ENCODE measurements at places on chromosomes 12 and 14.

- DNase-seq, result no peak
Observed at GRCh38 chr14:24234095-24235005, 1.6 kb downstream of the GMPR2 start.

- DNase-seq, result no peak
Observed at GRCh38 chr14:71956920-71957563, 24.8 kb downstream of the RGS6 start.

- no peak for DNase-seq
Observed at GRCh38 chr12:6154730-6155459, 30.4 kb upstream of the VWF start.

DNA sequence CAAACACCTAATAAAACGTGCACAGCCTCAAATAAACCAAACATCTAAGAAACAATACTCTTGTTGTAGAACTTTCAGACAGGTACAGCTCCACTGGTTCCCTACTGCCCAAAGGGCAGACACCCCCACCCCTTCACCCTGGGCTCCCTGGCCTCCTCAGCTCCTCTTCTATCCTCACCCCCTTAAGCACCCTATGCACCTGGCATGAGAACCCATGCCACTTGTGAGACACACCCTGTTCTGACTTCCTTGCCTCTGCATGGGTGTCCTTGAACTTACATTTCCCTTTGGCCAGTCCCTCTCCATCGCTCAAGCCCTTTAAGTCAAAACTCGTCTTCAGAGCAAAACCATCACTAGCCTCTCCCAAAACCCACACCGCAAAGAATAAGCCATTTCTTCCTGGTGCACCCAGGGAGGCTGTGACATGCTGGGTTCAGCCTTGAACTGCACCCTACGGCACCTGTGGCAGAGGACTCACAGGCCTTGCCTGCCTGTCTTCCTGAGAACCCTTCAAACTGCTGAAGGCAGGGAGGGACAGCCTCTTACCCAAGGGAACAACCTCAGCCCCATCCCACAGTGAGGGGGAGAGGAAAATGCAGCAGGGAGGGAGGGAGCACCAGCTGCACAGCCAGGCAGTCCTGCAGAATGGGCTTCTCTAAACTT lies 12.6 kb upstream of the ACTR6 start:
- no peak for DNase-seq

GRCh38 chr12:41981758-41982157 lies 162.9 kb downstream of the GXYLT1 start:
- no peak for DNase-seq

DNA sequence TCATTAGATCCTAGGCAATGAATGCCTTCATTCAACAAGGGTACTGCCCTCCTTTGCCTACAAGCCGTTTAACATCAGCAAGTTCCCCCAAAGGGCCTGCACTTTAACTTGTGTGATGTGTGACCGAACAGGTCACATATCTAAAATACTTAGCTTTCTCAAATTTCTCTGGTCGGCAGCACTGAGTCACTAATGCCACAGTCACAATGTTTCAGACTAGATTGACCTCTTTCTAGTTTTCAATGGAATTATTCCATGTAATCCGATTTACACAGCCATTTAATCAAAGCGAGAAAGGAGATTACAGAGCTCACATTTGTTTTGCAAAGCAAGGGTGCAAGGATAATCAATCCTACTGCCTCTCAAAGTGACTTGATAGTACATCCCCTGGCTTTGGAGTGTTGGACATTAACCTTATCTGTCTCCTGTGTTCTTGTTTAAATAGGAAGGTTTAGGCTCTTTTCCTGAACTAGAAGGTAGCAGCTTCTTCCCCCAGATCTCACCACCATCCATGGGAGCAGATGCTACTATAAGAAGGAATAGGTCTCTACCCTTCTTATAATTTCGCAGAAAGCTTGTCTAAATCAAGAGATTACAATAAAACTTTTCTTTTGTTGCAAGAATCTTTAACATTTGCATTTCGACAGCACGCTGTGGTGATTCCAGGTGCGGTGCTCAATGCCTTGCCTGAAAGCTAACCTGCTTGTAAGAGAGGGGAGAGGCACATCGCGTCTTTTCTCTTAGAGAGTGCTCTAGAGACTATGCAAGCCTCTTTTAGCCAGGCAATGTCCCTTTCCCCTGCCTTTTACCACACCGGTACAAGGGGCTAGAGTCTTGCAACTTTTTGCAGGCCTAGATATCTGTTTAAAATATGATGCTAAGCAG lies 1.8 kb downstream of the KITLG start:
- DNase-seq, result no peak

DNA sequence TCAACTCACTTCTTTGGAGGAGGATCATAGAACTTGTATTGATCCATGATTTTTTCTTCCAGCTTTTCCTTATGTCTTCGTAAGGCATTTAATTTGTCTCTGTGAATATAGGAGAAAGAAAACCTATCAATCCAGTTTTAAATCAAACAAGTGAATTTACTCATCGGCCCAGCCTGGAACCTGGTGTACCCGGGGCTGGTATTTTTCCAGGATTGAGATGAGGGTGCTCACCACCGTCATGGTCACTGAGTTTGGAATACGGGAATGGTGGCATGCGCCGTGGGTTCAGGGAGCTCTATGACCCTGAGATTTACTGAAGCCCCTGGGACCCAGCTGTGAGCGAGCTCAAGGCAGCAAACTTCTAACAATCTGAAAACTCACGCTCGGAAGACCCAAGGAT lies 46.5 kb upstream of the GPR68 start:
- no peak for DNase-seq

- no peak for DNase-seq
Observed at GRCh38 chr14:22088614-22089342, 415.2 kb upstream of the OR4E1 start.

DNA sequence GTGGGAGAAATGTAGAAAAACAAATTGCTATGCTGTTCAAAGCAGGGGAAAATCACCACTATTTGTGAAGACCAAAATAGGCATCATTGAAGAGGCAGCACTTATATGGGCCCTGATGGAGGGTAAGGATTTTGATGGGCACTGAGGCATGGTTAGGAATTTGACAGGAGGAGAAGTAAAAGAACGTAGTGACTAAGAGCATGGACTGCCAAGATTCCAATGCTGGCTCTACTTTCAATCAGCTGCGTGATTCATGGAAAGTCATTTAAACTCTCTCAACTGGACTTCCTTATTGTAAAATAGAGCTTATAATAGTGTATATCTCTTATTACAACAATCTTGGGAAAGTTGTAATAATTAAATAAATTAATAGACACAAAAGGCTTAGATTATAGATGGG lies 267.7 kb upstream of the G2E3 start:
- DNase-seq, result no peak

- DNase-seq, result no peak
Observed at GRCh38 chr12:109586385-109587296, 13.0 kb downstream of the MVK start.

DNA sequence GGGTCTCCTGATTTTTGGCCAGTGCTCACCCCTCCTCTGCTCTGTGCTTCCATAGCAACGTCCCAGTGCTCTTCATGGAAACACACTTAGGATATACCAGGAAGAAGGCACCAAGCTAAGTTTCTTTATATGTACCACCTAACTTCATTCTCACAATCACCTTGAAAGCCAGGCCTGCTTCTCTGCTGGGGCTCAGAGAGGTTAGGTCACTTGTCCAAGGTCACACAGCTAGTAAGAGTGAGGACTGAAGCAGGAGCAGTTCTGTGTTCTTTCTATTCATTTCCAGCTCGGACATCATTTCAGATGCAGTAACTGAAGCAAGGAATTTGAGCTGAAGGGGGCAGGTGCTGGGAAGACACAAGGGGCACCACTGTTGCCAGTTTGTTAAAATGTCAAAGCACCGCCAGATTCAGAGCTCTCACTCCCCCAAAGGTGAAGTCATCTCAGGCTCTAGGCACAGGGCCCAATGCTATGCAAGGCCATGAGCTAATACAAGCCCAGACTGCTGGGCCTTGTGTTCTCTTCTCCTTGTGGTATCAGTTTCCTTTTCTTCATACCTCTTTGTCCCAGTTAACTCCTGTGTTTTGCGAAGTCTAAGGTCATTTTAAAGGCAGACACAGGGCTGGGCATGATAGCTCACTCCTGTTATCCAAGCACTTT lies 19.7 kb upstream of the YY1 start:
- no peak for DNase-seq

DNA sequence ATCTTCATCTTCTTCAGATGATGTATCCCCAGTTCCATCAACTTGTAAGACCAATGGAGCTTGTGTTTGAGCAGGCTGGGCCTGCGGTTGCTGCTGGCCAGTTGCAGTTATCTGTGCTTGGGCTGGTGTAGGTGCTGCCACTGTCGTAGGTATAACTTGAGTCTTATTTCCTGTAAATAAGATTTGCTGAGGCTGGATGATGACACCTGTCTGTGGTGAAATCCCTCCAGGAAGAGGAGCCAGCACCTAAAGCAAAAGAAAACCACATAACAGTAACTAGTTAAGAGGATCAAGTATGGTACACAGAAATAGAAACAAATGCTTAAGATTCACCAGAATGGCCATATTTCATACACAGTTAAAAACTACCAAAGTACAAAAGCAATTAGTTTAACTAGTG lies 28.2 kb downstream of the GTF2A1 start:
- no peak for DNase-seq

GRCh38 chr12:14310866-14311265 lies 54.6 kb upstream of the ATF7IP start:
- no peak for DNase-seq

GRCh38 chr14:105184461-105184860 lies 3.3 kb upstream of the NUDT14 start:
- DNase-seq, result no peak

- DNase-seq, result no peak
Observed at GRCh38 chr14:103476065-103476464, 46.6 kb downstream of the CKB start.

- no peak for DNase-seq
Observed at GRCh38 chr12:66587912-66588311, 91.0 kb downstream of the GRIP1 start.

GRCh38 chr12:125262851-125263250 lies 197.6 kb downstream of the AACS start:
- DNase-seq, result no peak

- no peak for DNase-seq
Observed at GRCh38 chr14:105838107-105838506, 311.7 kb downstream of the TMEM121 start.

- no peak for DNase-seq
Observed at GRCh38 chr12:18430425-18431048, 169.2 kb downstream of the PIK3C2G start.

- peak; percentile 81 for DNase-seq
Observed at GRCh38 chr14:54565785-54566409, 1.0 kb upstream of the SAMD4A start.

- DNase-seq, result no peak
Observed at GRCh38 chr12:82682326-82682725, 4.4 kb upstream of the TMTC2 start.

DNA sequence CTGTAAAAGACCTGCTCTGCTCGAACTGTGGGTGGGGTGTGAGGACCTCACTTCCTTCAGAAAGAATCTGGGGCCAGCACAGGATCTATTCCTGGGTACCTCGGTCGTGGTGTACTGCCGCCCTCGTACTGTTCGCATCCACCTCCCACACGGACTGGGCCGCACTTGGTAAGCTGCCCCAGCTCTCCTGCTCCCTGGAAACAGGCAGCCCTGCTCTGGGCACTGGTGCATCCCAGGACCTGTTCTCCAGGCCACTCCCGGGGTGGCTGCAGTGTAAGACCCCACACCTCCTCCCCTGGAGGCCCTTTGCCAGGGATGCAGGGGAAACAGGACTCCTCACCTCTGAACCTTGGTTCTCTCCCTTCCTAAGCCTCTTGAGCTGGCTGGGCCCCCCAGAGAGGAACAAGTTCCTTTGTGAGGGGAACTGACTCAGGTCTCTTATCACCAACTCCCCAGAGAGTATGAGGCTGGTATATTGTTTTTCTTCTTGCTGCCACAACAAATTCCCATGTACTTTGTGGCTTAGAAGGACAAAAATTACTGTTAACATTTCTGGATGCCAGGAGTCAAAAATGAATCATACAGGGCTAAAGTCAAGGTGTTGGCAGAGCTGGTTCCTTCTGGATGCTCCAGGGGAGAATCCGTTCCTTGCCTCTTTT lies 276.5 kb downstream of the NUAK1 start:
- no peak for DNase-seq

GRCh38 chr14:94923786-94924185 lies 153.9 kb upstream of the GSC start:
- no peak for DNase-seq

DNA sequence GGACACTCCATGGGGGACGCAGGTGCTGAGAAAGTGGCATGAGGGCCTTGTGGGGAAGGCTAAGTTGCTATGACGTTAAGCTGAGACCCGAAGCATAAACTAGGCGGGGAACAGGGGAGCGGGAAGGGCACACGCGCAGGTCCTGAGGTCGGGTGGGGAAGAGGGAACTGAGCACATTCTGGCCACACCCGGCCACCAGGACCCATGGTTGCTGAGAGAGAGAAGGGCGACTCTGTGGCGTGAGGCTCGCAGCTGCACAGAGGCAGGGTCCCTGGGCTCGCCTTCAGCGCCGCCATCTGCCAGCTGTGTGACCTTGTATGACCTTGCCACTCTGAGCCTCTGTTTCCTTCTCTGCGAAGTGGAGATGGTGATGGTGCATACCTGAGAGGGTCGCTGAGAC lies 182.5 kb downstream of the PHETA1 start:
- DNase-seq, result no peak

DNA sequence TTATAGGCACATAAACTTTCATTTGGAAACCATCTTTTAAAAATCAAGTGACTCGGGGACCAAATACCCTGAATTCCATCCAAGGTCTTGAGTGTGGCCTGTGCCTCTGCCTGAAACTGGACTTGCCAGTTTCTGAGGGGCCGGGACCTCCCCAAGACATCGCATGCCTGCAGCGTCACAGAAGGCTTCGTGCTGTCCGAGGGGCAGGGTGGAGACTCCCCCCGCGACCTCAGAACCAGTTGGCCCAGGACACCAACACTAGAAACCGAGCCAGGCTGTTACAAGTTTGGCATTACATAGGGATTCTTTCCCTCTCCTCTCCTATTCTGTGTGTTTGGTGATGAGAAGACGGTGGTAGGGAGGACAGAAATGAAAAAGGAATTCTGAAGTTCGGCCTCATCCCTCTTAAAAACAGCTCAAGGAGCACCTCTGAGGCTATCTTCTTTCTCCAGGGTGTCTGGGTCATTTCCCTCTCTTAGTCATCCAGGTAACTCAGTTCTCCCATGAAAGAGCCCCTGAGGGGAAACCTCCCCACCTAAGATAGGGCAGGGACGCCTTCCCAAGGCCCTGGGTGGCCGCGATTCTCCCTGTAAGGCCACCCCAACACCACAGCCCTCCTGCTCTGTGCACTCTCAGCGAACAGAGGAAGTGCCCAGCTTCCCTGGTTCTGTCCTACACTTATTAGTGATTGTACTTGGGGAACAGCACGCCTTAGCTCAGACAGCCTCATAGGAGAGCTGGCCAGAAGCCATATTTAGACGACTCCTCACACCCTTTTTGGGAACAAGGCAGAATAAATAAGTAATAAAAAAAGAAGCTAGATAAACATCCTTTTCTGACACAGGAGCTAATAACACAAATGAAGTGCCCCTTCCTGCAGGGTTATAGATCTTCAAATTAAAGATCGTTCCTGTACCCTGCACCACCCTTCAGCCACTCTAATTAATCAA lies 93.8 kb downstream of the BCL11B start:
- DNase-seq, result no peak

DNA sequence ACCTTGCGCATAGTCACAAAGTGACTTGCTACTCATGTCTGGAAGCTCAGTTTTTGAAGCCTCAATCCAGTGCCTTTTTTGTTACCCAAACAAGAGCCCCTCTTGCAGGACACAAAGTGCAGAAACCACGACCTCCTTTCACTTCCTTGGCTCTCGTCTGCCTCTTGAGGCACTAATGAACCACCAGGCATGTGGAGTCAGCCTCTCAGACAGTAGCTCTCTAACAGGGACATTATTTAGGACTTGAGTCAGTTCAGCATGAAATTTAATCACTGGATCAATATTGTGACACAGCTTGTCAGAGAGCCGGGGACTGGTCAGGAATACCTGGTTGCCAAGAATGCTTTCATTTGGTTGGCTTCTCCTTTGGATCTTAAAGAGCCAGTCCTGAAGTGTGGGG lies 46.7 kb downstream of the HSPB8 start:
- DNase-seq, result no peak
